ENCODE measurements at places on chromosomes 12 and 14.

- DNase-seq, result no peak
These were observed 26.2 kb upstream of the YY1 start for GRCh38 chr14:100212476-100213333.

DNA sequence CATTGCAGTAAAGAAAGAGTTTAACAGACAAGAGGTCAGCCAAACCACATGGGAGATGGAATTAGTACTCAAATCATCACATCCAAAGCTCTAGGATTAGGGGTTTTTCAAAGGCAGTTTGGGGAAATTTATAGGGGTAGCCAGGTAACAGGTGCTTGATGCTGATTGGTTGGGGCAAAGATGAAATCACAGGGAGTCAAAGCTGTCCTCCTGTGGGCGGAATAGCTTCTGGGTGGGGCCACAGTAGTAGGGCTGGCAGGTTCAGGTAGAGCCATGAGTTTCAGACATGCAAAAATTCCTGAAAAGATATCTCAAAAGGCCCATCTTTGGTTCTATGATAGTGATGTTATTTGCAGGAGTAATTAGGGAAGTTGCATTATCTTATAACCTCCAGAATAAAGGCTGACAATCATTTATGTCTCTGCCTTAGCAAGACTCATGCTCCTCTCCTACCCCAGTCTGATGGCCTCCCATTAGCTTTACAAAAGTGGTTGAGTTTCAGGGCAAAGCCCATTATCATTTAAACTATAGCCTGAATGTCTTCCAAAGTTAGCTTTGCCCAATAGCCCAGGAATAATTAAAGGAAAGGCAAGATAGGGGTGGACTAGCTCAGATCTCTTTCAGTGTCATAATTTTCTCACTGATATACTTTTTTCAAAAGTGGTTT is 42.1 kb upstream of the CNTN1 start:
- no peak for DNase-seq

DNA sequence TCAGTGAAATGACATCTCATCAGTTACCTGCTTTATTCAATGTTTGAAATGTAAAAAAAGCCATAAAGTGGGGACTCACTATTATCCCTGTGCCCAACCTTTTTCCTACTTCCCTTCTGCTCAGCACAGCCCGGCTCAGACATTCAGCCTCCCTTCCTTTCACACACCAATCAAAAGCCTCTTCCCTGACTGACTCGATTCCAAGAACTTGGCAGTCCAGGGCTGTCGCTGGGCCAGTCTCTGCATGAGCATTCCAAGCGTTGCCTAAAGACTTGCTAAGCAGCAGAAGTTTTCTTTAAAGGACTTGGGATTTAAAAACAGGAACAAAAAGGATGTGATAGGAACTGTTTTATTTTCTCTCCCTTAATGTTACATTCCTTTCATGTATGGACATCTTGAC is 22.7 kb downstream of the ITPR2 start:
- DNase-seq, result no peak

GRCh38 chr12:109861689-109862314 is 18.5 kb downstream of the GLTP start:
- no peak for DNase-seq

- DNase-seq, result no peak
These were observed 16.7 kb downstream of the ERG28 start for GRCh38 chr14:75643985-75644384.

Measured in NCI-H1930 (cell line).